GM23248 (cell line): ENCODE measurements at places on chromosomes 5 and 9.
A peak's percentile ranks its signal among the peaks of the same experiment; 100 is the strongest.

DNA sequence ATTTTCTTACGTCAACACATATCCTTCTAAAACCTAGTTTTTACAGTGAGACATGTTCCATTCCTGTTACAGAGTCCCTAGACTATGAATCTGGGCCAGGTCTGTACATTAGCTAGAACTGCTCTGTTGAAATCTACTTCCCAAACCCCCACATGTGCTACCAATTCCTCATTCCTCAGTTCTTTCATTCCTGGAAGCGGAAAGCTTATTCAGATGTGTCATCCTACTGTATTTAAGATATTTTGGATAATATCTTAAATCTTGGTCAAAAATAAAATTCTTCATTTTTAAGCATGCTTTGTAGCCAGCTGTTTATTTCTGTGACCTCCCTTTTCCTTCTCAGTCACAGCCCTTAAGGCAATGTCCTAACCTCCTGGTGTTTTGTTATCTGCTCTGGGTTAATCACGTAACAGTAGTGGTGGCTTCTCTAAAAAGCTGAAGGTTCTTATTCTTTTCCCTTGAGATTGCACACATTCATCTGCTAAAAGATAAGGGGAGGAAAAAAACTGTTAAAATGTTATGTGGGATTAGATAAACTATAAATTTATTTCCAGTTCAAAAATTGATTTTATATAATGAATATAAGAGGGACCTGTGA is 35.6 kb downstream of the GLRX start:
- peak overlapping the region; percentile 32; the same call in 1 of the 2 replicates for H3K4me3 ChIP-seq
- peak overlapping the region; percentile 72 for H3K27ac ChIP-seq
- H3K4me1 ChIP-seq, result peaks cover 41% of the 10 kb centered on the region
- H3K36me3 ChIP-seq, result peaks cover 45% of the 10 kb centered on the region
- peak; percentile 76 for DNase-seq

DNA sequence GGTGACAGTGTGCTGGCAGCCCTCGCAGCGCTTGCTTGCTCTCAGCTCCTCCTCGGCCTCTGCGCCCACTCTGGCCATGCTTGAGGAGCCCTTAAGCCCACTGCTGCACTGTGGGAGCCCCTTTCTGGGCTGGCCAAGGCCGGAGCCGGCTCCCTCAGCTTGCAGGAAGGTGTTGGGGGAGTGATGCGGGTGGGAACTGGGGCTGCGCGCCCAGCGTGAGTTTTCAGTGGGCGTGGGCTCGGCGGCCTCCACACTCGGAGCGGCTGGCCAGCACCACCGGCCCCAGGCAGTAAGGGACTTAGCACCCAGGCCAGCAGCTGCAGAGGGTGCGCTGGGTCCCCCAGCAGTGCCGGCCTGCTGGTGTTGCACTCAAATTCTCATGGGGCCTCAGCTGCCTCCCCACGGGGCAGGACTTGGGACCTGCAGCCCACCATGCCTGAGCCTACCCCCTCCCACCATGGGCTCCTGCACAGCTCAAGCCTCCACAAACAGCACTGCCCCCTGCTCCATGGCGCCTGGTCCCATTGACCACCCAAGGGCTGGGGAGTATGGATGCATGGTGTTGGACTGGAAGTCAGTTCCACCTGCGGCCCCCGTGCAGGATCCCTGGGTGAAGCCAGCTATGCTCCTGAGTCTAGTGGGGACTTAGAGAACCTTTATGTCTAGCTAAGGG is 223.1 kb upstream of the PTPRD start:
- H3K4me1 ChIP-seq, result no peaks in the 10 kb centered on the region
- no peaks in the 10 kb centered on the region for H3K27me3 ChIP-seq
- no peaks in the 10 kb centered on the region for H3K36me3 ChIP-seq
- no peak for DNase-seq

DNA sequence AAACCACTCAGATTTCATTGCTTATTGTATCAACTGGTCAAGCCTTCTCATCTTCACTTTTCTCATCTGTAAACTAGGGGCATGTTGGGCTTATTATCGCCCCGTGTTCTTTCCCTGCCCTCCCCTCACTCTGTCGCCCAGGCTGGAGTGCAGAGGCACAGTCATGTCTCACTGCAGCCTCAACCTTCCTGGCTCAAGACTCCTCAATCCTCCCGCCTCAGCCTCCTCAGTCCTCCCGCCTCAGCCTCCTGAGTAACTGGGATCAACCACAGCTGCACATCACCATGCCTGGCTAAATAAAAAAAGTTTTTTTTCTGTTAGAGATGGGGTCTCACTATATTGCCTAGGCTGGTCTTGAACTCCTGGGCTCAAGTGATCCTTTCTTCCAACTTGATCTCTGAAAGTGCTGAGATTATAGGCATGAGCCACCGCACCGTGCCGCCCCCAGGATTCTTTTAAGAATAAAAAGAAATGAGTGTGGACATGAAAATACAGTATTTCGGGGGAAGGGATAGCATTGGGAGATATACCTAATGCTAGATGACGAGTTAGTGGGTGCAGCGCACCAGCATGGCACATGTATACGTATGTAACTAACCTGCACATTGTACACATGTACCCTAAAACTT is 2.0 kb downstream of the MAML1 start:
- H3K4me1 ChIP-seq, result peaks cover 14% of the 10 kb centered on the region
- peaks cover 12% of the 10 kb centered on the region for H3K36me3 ChIP-seq
- H3K27me3 ChIP-seq, result no peaks in the 10 kb centered on the region
- H3K27ac ChIP-seq, result peak overlapping the region; percentile 82

DNA sequence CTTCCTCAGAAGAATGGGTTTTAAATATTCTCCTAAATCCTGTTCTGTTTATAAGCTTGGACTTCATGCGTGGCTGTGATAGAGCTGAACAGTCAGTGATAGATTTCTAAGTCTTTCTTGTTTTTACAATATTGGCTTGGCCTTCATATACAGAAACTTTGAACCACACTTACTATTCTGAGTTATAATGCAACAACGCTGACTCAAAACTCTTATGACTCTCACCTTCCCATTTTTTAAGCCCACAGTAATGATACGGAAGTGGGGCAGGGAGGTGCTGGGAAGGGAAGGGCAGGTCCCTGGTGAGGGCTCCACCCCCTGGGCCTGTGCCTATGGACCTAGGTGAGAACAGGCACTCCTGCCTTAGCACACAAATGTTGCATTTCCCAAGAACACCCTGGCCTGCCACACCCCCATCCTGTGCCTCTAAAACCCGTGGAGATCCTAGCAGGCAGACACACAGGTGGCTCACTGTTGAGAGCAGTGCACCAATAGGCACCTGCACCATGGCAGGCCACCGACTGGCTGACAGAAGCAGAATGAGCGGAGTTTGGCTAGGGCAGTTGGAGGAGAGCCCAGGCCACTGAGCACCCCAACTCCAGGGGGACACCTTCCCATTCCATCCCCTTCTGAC is 376.7 kb downstream of the GABRG2 start:
- H3K4me1 ChIP-seq, result no peaks in the 10 kb centered on the region
- no peaks in the 10 kb centered on the region for H3K36me3 ChIP-seq
- no peak for DNase-seq
- H3K27ac ChIP-seq, result no peak overlapping the region
- H3K4me3 ChIP-seq, result no peak overlapping the region

DNA sequence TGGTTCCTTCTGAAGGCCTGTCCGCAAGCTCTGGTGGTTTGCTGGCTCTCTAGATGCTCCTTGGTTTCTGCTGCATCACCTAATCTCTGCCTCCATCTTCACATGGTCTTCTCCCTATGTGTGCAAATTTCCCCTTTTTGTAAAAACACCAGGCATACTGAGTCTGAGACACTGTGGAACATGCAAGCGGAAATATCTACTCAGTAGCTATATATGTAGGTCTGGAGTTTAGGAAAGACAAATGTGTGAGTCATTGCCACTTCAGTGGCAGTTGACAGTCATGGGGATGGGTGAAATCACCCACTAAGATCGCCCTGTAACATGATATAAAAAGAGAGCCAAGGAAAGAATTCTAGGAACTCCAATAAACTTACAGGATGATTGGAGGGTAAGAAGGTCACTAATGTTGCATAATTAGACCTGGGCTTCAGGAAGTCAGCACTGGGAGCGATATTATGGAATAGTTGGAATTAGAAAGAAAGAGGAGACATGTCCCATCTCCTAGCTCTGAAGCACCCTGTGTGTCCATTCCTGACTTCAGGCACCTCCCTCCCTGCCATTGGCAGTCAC is 22.7 kb upstream of the UBLCP1 start:
- no peak overlapping the region for H3K4me3 ChIP-seq
- DNase-seq, result peak; percentile 25
- H3K4me1 ChIP-seq, result no peaks in the 10 kb centered on the region
- no peak overlapping the region for H3K27ac ChIP-seq

DNA sequence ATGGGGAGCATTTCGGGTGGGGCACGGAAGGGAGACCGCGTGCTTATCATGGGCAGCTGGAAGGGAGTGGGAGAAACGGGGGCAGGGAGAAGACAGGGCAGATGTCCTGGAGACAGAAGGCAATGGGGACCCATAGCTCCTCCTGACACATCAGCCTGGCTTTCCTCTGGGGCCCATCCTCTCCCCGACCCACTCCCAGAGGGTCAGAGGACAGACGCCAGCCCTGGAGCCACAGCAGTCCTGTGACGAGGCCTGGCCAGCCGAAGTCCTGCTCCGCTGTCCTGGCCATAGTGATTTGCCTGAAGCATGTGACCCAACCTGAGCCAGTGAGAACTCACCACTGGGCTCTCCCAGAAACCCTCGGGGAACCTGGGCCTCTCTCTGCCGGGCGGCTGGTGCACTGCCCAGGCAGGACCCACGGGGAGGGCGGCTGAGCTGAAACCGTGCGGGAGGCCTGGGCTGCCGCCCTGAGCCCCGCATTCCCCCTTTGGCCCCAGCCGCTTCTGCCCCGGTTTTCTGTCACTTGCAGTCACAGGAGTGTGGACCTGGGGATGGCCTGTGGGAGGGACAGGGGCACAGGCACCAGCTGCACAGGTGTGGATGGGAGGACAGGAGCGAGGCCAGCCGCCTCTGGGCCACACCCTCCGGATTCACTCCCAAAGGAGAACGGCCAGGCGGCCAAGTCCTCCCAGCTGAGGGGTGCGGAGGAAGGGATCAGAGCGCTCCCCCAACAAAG is 19.8 kb downstream of the ADAMTS2 start:
- no peaks in the 10 kb centered on the region for H3K36me3 ChIP-seq
- no peak for DNase-seq
- H3K4me3 ChIP-seq, result no peak overlapping the region
- H3K27me3 ChIP-seq, result no peaks in the 10 kb centered on the region

- no peak overlapping the region for H3K27ac ChIP-seq
- H3K27me3 ChIP-seq, result no peaks in the 10 kb centered on the region; the same call in 1 of the 2 replicates
- no peak for DNase-seq
- no peaks in the 10 kb centered on the region for H3K36me3 ChIP-seq
Observed at GRCh38 chr5:82758881-82759280, 318.3 kb downstream of the TMEM167A start.

- no peak overlapping the region for H3K27ac ChIP-seq
- no peaks in the 10 kb centered on the region for H3K36me3 ChIP-seq
- H3K4me1 ChIP-seq, result no peaks in the 10 kb centered on the region
- no peak for DNase-seq
- no peak overlapping the region for H3K4me3 ChIP-seq
Observed at GRCh38 chr5:126277762-126278161, 145.4 kb upstream of the GRAMD2B start.

- no peaks in the 10 kb centered on the region for H3K36me3 ChIP-seq
- H3K4me3 ChIP-seq, result no peak overlapping the region
- no peaks in the 10 kb centered on the region for H3K4me1 ChIP-seq
Observed at GRCh38 chr5:175687231-175687701, 29.4 kb downstream of the HRH2 start.

DNA sequence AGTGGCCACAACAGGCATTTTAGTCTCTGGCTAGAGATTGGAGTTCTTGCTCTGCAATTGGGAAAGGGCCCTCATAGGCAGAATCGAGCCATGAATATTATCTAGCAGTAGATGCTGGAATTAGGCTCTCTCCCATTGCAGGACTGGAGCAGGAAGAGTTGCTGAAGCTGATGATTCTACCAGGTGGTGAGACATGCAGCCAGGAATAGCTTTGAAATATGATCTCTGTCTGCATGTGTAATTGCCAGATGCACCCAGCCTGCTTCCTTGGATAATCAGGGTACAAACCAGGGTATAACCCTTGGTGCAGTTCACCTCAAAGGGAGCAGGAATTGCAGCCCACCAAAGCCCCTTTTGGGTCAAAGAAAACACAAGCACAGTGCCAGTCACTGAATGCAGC is 211.4 kb upstream of the FTMT start:
- H3K27ac ChIP-seq, result no peak overlapping the region
- no peaks in the 10 kb centered on the region for H3K36me3 ChIP-seq
- no peak overlapping the region for H3K4me3 ChIP-seq

DNA sequence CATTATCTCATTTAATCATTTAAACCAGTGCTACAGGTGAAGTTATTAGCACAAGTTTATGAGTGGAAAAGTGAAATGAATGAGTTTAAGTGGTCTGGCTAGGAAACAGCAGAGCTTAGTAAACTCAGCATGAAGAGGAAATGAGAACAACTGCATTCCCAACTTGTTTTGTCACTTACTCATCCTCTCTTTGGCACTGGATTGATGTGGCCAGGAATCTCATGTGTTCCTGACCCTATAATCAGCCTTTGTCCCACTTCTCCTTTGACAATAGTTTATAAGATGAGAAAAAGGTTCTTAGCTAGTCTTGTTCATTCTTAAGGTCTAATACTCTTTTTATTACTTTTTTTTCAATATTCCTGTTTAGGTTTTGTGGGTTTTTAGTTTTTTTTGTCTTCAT is 559.2 kb upstream of the TLE4 start:
- H3K36me3 ChIP-seq, result no peaks in the 10 kb centered on the region
- no peaks in the 10 kb centered on the region for H3K27me3 ChIP-seq
- peak; percentile 77 for DNase-seq
- H3K27ac ChIP-seq, result peak overlapping the region; percentile 21; the same call in 1 of the 2 replicates

DNA sequence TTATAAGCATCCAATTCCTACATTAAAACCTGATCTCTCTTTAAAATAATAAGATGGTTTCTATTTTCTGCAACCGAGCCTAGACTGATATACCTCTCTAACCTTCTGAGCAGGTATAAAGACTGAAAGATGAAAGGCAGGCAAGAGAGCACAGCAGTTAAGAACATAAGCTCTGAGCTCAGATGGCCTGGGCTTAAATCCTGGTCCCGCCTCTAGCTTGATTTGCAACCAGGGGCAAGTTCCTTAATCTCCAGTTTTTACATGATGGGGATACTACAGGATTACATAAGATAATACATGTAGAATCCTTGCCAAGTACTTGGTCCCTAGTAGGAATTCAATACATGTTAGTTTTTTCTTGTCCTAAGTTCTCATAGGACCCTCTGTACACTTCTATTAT is 33.9 kb downstream of the SLC24A2 start:
- H3K27ac ChIP-seq, result no peak overlapping the region
- no peaks in the 10 kb centered on the region for H3K27me3 ChIP-seq
- H3K4me3 ChIP-seq, result no peak overlapping the region
- no peak for DNase-seq
- H3K36me3 ChIP-seq, result no peaks in the 10 kb centered on the region

DNA sequence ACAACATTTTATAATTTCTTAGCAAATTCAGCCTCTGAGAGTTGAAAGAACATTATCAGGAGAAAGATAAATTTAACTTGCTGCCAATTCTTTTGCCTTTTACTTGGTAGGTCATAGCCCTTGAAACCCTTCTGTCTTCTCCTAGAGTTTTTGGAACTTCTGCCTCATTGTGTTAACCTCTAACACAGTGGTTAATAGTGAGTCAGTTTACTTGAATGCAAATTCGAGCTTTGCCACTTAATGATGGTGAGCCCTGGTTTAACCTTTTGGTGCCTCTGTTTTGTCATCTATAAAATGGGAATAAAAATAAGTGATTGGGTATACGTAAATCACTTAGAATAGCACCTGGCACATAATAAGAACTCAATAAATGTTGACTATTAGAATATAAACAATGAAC is 1.8 kb upstream of the INIP start:
- no peaks in the 10 kb centered on the region for H3K27me3 ChIP-seq
- H3K36me3 ChIP-seq, result no peaks in the 10 kb centered on the region
- H3K27ac ChIP-seq, result peak overlapping the region; percentile 67
